ENCODE measurements at places on chromosomes 6 and 20.
A peak's percentile ranks its signal among the peaks of the same experiment; 100 is the strongest.

DNA sequence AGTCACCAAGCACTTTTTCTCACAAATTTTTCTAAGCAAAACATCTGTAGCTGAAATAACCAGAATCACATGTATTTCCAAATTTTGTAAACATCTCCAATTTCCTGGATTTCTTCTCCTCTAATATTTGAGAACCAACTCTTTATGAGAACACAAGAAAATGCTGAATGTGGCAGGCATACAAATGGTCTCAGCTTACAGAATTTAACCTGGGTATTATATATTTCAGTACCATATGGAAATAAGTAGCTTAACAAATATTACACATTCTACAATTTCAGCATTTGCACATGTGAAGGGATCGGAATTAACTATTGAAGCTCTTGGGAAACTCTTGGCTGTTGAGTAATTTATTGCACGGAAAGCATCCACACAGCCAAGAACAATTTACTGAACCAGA lies 92.5 kb downstream of the TBXT start:
- DNase-seq = no peak

- DNase-seq = no peak
Measured at GRCh38 chr6:149897015-149897697, 757 bp downstream of the RAET1E start.

- no peak for DNase-seq
Measured at GRCh38 chr6:121666814-121667213, 231.4 kb downstream of the GJA1 start.

DNA sequence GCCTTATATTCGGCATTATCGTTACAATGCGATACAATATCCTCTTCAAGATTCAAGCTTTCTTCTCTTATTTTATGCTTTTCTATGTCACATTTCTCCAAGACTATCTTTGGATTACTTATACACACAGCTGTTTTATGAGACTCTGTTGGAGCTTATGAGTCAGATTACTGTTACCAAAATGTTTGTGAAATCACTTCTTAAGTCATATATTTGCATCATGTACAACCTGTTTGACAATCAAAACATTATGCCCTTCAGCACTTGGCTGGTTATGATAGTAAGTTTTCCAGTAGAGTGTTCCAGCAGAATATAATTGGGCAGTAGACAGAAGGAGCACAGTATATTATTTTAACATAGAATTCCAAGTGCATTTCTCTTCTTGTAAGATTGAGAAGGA lies 35.2 kb downstream of the BMP6 start:
- DNase-seq = no peak

DNA sequence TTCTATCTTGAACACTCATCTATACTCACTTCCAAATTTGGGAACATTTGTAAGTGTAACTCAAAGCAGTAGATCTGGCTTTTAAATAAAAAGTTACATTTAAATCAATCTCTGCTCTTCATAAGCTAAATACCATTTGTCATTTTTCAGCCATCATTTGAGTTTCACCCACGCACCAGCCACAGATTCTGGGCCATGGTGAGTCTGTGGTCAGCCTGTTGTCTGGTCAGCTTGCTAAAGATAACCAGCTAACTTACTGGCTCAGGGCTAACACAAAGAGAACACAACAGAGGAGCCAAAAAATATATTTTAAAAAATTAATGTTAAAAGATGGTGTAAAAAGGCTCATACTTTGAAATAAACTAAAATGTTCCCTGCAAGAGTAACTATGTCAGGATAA lies 181.3 kb downstream of the KIF6 start:
- DNase-seq = no peak

- no peak for DNase-seq
Measured at GRCh38 chr20:13147071-13147963, 73.8 kb upstream of the ISM1 start.

DNA sequence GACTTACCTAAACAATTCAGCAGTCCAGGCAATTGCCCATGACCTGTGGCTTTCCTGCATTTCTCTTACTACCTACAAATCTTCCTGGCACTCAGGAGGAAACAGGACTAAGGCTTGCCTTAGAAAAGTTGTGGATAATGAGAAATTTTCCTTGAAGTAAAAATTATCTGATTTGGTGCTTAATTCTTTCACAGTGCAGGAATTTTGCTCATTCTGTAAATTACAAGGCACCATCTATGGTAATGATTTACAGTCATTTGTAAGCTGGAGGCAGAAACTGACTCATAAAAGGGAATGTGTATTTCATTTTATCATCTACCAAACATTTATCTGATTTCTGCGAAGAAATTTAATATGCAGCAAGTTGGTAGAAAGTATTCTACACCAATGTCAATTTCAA lies 211.5 kb upstream of the FKBP1C start:
- no peak for DNase-seq

- no peak for DNase-seq
Measured at GRCh38 chr6:142681099-142681498, 263.9 kb downstream of the HIVEP2 start.

GRCh38 chr20:23197836-23198235 lies 111.7 kb upstream of the CD93 start:
- DNase-seq = no peak

DNA sequence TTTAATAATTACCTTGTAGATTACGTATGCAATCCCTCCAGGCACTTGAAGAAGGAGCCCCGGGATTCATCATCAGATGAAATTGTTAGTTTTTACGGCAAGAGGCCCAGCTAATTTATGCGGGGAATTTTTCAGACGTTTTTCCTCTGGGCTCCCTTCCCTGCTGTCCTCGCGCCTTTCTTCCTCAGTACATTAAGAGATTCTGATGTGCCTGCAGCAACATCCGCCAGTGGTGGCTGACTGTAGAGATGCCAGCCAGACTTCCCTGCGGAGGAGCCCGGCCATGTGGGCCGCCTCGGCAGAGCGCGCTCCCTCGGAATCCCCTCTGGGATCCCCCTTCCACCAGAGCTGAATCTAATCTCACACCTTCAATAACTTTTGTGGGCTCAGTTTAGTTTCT lies 46.4 kb upstream of the POU3F2 start:
- DNase-seq = no peak

DNA sequence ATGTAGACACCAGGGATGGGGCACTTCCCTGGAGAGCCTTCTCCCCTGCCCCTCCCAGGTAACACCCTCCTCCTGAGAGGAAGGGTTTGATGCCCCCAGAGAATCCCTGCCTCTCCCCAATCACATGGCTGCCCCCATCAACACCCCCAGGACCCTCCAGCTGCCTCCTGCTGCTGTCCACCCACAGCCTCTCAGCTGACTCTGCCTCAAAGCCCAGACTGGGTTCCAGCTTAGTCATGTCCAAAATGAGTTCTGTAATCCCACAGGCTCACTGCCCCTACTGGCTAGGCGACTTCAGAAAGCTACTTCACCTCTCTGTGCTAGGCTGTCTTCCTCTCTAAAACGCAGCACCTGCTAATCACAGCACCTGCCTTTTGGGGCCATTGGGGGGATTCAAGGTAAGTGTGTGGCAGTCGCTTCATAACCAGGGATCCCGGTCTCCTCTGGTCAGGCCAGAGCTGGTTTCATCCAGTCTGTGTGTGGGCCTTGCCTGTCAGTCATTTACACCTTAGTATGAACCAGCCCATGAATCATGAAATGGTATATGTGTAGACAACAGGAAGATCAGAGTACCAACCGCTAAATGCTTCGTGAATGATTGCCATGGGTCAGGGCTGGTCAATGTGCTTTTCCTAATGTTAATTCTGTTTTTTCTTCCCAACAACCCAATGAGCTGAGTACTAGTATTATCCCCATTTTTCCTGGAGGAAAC lies 40.4 kb downstream of the TFEB start:
- no peak for DNase-seq

GRCh38 chr20:45340236-45340847 lies 7.9 kb downstream of the SDC4 start:
- no peak for DNase-seq

- DNase-seq = no peak
Measured at GRCh38 chr6:150494241-150494640, 105.4 kb upstream of the PLEKHG1 start.

GRCh38 chr6:162543221-162543620 lies 184.3 kb downstream of the PRKN start:
- no peak for DNase-seq

DNA sequence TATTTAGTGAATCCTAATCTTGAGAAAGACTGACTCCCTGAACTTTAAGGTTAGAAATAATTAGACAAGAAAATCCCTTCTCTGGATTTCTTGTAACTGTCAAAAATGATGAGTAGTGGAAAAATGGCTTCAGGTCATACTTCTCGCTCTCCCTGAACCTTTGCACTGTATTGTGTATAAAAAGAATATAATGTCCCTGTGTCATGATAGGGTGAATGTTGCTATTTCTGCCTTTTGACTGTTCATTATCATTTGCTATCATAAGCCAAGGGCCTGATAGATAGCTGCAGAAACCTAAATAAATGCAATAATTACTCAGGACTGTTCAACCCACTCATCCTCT lies 39.3 kb downstream of the ALDH8A1 start:
- no peak for DNase-seq

- DNase-seq = no peak
Measured at GRCh38 chr6:47634210-47635047, 64.0 kb upstream of the ADGRF4 start.

DNA sequence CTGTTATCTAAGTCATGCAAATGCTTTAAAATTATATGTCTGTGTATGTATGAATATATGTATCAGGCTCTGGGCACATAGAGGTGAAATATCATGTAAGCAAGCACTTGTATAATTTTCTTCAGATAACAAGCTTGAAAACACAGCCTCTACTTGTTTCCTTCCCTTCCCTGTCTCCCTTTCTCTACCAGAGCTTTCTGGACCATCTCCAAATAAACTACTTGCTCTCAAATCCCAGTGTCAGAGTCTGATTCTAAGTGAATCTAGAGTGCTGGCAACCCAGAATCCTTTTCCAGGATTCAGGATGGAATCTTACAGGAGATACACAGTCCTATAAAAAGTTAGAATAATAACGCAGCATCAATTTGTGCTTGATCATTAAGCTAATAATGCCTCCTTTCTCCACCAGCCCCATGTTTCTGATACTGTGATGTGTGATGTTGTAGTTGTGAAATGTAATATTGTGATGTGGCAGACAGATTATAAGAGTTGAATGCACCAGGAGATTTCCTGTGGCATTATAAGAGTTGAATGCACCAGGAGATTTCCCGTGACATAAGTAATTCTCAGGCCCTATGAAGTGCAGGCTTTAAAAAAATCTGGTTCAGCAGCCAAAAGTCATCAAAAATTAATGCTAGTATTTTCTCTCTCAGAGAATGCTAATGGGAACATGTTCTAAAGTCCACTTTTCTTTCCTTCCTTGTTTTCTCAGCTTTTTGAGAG lies 89.6 kb downstream of the PCSK2 start:
- no peak for DNase-seq

- DNase-seq = no peak
Measured at GRCh38 chr6:83615025-83615999, 93.6 kb downstream of the SNAP91 start.

DNA sequence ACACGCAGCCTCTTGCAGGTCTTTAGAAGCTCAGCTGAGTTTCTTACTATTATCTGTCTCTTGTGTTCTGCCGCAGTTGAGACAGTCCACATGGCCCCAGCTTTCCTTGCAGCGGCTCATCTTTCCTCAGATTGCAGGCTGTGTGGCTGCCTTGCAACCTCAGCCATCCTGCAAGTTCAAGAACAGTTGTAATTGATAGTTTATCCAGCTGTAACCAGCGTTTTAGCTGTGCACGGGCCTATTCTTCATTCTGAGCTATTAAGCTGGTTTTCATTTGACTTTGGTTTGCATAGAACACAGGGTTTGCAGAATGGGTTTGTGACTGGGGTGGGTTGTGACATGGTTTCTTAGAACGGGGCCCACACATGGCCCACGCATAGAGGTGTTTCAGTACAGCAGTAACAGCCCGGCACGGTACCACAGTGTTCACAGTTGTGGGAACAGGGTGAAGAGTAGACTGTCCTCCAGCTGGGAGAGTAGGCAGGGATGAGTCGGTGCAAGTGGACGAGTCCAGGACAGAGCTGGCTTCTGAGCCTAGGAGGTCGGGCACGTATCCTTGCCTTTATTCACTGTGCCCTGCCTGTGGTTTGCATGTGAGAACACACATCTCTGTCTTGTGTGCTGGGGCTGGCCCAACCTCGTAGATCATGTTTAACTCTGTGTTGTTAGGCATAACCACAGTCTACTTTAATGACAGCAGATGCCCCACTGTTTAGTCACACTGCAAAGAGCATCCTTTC lies 89.2 kb downstream of the RPP40 start:
- DNase-seq = no peak

DNA sequence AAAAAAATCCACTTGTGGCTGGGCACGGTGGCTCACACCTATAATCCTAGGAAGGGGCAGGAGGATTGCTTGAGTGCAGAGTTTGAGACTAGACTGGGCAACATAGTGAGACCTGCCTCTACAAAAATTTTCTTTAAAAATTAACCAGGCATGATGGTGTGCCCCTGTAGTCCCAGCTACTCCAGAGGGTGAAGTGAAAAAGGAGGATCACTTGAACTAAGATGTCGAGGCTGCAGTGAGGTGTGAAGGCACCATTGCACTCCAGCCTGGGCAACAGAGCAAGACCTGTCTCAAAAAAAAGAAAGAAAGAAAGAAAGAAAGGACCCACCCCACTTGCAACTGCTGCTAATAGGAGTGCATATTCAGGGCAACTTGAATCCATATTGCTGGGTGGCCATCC lies 13.7 kb upstream of the SNX3 start:
- no peak for DNase-seq

- no peak for DNase-seq
Measured at GRCh38 chr20:11267762-11268335, 594.0 kb upstream of the JAG1 start.

GRCh38 chr20:57378646-57379262 lies 12.4 kb upstream of the RBM38 start:
- DNase-seq = no peak

GRCh38 chr6:41705996-41706835 lies 29.2 kb downstream of the TFEB start:
- DNase-seq = peak; percentile 45

DNA sequence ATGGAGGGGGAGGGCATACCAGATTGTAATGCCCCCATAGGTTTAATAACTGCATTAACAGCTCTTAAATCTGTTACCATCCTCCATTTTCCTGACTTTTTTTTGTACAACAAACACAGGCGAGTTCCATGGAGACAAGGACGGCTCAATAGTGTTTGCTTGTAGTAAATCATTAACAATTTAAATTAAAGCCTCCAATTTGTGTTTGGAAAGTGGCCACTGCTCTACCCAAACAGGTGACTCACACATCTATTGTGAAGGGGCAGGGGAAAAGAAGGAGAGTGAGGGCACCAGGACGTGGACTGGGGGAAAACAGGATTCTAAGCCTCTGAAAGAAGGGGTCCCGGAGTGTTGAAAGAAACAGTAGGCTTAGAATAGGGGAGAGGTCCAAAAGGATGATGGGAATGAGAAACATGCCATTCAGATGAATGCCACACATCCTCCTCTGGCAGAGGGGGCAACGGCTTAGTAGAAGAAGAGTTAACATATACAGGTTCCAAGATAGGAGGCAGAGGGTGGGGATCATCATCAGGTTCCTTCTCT lies 6.9 kb downstream of the GLYATL3 start:
- DNase-seq = no peak

- no peak for DNase-seq
Measured at GRCh38 chr6:147691446-147691845, 183.0 kb downstream of the SAMD5 start.
